AG20443 (cell line): ENCODE measurements at places on chromosomes 7 and 10.
A peak's percentile ranks its signal among the peaks of the same experiment; 100 is the strongest.

- DNase-seq = no peak
Measured at GRCh38 chr7:37007691-37008090, 283.4 kb upstream of the AOAH start.

GRCh38 chr10:59607970-59608369 lies 101.7 kb downstream of the SLC16A9 start:
- DNase-seq = no peak

GRCh38 chr10:6274484-6274883 lies 71.8 kb downstream of the PFKFB3 start:
- no peak for DNase-seq

DNA sequence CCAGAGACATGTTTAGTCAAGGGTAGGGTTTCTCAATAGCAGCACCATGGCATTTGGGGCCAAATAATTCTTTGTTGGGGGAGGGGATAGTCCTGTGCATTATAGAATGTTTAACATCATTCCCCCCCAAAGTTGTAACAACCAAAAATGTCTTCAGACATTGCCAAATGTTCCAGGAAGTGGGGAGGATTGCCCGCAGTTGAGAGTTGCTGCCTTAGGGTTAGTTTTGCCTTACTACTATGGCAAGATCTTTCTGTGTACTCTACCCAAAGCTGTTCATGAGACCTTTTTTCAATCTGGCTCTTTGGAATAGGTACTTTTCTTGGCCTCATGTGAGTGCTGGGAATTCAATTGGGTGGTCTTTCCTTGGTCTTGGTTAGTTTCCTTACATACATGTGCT lies 34.1 kb downstream of the SAMD8 start:
- DNase-seq = no peak

DNA sequence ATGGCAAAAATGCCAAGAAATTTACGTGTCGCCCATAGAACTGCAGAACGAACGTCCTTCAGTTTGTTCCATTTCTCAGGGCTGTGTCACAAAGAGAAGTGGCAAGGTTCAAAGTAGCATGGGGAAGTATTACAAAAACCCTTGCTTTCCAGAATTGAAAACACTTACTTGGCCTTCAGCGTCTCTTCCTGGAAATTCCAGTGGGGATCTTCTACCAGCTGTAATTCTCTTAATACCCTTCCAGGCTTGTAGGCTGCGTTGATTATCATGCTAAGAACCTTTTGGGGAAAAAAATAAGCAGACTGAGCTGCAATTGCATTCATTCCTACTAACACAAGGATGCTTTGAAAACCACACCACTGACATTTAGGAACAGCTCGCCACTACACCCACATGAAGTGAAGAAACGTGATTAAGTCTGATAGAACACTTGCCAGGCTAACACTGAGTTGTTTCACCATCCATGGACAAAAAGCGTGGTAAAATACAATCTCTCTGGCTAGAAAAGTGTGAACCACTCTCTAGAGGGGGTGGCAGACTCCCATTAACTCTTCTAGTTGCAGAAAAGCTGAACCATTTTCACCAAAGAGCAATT lies 222.3 kb downstream of the SFMBT2 start:
- no peak for DNase-seq

DNA sequence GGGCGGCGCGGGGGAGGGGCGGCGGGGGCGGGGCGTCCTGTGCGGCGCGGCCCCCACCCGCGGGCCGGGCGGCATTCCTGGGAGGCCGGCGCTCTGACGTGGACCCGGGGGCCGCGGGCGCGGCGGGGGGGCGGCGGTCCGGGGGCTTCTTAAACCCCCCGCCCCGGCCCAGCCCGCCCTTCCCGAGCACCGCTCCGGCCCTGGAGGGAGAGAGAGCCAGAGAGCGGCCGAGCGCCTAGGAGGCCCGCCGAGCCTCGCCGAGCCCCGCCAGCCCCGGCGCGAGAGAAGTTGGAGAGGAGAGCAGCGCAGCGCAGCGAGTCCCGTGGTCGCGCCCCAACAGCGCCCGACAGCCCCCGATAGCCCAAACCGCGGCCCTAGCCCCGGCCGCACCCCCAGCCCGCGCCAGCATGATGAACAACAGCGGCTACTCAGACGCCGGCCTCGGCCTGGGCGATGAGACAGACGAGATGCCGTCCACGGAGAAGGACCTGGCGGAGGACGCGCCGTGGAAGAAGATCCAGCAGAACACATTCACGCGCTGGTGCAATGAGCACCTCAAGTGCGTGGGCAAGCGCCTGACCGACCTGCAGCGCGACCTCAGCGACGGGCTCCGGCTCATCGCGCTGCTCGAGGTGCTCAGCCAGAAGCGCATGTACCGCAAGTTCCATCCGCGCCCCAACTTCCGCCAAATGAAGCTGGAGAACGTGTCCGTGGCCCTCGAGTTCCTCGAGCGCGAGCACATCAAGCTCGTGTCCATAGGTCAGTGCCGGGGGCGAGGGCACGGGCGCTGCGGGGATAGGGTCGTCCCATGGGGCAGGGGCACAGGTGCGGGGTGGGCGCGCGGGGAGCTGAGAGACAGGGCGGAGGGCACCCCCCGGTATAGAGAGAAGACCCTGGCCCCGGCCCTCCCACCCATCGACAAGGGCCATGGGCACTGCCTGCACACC lies at the start of gene FLNC:
FLNC (plus strand) TSS at position 176 of the 947 bp plus-strand sequence; CDS start at position 408, 232 bp downstream.
- DNase-seq = peak; percentile 92

DNA sequence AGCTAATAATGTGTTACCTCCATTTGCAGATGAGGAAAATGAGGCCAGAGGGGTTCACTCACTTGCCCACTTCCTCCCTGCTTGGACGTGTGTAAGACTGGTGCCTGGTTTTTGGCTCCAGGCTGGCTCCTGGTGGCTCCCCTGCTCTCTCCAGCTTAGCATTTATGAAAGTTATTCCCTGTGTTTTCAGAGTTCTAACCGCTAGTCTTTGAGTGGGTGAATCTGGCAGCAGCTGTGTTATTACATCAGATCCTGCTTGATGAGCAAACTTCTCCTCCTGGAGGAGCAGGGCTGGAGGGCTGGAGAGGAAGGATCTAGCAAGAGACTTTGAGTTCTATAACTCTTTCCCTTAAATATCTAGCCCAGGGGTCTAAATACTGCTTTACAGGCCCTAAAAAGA lies 80.9 kb upstream of the AGBL3 start:
- peak; percentile 80 for DNase-seq

DNA sequence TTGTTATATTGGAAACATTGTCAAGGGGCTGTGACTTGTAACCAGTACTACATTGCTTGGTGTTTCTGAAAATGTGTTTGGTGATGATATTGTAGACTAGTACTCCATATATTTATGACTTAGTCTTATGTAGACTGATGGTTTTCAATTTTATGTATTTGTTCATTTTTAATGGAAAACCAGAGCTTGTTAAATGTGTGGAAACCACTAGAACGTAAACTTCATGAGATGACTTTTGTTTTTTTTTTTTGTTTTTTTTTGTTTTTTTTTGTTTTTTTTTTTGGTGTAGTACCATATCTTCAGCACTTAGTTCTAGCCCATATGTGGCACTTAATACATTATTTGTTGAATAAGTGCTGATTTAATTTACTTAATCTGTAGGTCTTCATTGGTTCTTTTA lies 518.6 kb downstream of the AUTS2 start:
- DNase-seq = no peak

- DNase-seq = no peak
Measured at GRCh38 chr7:17983221-17984062, 43.1 kb upstream of the SNX13 start.

DNA sequence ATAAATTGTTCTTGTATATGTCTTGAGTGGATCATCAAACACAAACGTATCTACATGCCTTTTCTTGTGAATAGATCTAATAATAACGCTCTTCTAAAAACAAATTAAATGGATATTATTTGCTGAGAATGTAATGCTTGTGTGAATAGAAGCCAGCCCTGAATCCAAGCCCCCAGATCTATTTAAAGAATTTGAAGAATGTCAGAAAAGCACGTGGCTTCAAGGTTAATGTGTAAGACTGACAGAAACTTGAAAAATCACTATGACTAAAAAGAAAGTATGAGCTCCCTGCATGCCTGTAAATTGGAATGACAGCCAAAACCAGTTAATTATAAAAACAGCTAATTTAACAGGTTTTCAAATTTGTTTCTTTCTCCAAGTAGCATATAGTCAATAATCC lies 43.2 kb upstream of the ATRNL1 start:
- no peak for DNase-seq

DNA sequence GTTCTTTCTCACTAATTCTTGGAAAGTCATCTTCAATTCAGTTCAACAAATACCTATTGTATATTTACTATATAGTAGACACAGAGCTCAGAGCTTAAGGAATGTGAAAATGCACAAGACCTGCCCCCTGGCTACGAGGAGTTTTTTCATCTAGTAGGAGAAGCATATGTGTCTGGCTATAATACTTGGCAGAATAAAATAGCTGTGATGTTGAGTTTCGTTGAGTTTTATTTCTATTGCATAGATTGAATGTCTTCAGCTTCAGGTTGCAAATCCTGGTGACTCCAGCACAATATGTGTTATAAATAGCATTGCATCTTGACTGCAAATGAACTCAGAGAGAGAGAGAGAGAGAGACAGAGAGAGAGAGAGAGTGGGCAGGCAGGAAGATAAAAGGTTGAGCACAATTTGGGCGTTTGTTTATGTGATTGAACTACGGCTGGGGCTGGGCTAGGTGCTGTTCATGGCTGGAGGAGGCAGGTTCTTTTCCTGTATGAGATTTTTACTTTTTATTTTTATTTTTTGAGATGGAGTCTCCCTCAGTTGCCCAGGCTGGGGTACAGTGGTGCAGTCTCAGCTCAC lies 229.6 kb downstream of the GALNT17 start:
- DNase-seq = no peak

GRCh38 chr10:80441831-80442230 lies 12.3 kb upstream of the TSPAN14 start:
- DNase-seq = no peak

DNA sequence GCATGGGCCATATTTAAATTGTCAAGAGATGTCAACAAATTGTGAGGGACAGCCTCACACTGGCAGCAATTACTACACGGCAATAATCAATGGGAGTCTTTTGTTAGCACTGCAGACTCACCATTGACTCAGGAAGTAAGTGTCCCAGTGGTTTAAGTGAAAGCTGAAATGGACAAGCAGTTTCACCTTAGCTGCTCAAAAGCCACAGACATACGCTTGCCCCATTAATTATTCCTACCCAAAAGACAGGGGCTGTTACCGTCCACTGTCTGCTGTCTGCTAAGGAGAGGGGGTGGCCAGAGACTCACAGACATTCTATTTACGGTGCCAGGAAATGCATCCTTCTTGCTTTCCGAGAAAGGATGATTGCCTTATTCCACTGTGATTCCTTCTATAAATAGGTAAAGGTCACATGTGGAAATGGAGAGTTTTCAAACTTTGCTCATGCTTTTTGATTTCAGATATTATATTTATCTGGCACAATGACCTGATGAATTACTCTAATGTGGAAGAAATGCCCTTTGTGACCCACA lies 309.7 kb upstream of the NFE2L3 start:
- DNase-seq = no peak

- DNase-seq = no peak
Measured at GRCh38 chr7:64839910-64840309, 45.7 kb downstream of the ZNF138 start.

DNA sequence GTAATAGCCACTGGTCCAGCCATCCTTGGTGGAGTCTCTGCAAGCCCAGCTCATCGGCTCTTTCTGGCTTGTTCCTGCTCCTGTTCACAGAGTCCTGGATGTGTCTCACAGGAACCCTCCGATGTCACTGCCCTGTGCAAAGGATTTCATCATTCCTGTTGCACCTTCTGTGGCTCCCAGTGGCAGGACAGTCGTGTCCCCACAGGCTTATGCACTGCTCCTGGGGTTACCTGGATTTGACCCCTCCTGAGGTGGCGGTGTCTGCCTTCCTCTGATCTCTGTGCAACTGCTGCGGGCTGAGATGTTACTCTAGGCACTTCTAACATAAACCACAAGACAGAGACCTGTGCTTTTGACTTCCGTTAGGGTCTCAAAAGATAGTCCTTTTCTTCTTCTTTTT lies 30.6 kb downstream of the APBB1IP start:
- no peak for DNase-seq

DNA sequence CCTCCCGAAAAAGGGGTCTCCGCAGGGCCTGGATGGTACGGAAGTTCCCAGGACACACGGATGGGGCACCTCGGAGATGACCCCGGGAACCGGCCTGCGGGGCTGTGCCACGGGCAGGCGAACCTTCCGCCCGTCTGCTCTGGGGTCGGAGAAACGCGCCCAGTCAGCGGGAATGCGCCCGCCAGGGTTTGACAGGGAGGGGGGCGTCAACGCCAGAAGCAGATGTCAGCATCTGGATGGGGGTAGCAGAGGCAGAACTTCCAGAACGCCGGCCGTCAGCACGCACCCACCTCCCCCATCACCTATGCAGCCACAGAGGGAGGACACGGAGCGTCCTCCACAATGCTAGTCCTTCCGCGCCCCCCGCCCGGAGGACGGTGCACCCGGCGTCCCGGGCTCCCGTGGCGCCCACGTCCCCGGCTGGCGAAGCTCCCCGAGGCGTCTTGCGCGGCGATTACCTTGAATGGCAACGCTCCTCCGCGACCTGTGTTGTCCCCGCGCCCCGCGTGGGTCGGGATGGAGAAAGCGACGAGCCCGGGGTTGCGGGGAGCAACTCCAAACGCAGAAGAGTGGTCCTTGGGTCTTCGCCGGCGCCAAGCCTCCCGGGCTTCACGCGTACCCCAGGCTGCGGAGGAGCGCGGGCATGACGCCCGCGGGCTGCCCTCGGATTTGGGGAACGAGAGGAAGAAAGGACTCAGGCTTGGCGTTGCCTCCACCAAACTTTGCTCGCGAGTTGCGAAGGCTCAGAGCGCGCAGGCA lies 561 bp downstream of the FGFR2 start:
- DNase-seq = no peak
